ENCODE measurements at places on chromosomes 11 and 22. TPM values are rescaled to one million over a fixed set of nuclear protein-coding genes. Genes with fewer than 3 reads are reported as not detected.

The ANGPTL5 gene
- not detected for total RNA-seq

The MS4A8 gene
- not detected for total RNA-seq

GRCh38 chr11:116794851-116795250, 3.2 kb upstream of the APOA5 start:
- DNase-seq = no peak

DNA sequence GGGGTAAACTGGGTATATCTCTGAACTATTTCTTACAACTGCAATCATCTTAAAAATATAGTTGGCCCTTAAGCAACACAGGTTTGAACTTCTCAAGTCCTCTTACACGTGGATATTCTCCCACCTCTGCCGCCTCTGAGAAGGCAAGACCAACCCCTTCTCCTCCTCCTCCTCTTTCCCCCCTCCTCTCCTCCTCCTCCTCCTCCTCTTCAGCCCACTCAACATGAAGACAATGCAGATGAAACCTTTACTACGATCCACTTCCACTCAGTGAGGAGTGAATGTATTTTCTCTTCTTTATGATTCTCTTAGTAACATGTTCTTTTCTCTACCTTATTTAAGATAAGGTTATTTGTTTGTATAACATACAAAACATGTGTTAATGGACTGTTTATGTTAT, 20.0 kb downstream of the SHANK2 start:
- no peak for DNase-seq

All from ureter (tissue), 1 donor.